ENCODE measurements at places on chromosomes 1 and 21. TPM values are rescaled to one million over a fixed set of nuclear protein-coding genes. Genes with fewer than 3 reads are reported as not detected.

PADI2 gene
- total RNA-seq: 21.3 TPM

DNA sequence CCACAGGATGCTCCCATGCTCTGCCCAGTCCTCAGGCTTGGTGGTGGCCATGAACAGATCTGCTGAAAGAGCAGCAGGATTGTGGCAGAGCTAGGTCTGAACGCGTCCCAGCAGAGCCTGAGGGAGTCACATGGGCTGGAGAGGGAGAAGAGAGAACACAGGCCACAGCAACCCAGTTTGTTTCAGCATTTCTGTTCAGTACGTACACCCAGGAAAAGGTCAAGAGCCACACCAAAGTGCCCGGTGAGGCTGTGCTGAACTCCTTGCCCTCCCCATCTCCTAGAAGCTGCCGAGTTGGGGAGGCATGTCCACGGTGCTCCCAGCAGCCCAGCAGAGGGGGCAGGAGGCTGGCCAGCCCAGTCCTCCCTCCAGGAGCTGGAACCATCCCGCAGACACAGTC lies 5.5 kb downstream of the PKP1 start:
- no peak for DNase-seq

DNA sequence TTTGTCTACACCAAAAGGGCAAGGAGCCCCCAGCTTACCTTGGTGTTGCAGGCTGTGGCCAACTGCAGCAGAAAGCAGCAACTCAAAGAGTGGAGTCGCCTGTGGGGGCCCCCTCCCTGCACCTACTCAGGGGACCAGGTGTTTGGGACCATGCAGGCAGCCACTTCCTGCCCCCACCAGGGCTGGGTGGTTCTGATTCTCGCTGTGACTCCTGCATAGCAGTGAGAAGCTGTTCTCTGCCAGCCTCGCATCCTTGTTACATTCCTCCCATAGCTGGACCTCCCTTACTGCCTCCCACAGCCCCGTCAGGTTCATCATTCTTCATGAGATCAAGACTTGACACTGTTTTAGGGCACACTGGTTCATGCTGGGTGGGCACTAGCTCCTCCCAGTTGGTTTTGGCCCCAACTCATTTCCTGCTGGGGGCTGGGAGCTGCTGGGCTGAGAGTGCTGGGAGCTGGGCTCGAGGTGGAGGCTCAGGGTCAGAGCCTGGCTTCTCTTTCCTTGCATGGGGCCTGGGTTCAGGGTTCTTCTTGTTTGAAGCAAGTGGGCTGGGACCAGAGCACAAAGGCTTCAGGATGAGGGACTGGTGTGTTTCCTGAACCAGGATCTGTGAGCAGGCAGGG lies 146.9 kb upstream of the C1orf174 start:
- peak; percentile 67 for DNase-seq

DNA sequence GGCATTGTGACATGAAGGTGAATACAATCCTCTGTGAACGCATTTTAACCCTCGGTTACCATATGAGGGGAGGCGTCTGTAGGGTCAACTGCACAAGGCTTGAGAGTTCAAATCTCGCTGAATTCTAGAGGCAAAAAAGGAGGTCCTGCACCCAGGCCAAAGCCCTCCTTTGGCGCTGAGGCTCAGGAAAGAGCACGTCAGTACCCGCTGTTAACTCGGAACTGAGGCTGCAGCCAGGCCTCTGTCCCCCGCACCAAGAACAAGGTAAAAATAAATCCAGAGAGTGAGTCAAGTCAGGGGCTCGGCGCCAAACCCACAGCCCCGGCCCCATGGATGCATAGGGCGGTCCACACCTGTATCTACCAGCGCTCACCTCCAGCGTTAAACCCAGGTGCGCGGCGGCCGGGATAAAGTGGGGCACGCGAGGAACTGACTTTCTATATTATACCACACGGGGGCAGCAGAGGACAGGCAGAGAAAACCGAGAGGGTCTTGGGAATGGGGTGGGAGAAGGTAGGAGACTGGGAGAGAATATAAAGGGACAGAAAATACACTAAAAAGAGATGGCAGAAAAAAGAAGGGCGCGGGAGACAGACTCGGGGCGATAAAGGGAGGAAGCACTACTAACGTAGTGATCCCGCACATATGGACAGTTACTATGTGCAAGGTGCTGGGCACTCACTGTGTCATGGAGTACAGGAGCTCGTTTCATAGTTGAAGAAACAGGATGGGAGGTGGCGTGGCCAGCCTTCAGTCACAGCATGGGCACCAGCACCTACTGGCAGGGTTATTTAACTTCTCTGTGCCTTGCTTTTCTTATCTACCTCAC lies 54.9 kb downstream of the DMRTA2 start:
- DNase-seq: no peak

RGS16 gene
- 0.37 TPM for total RNA-seq

GRCh38 chr21:41752231-41752681 lies 14.6 kb downstream of the RIPK4 start:
- DNase-seq: no peak

DCDC2B gene
- not detected for total RNA-seq

- DNase-seq: no peak
These were observed 33.1 kb upstream of the COL6A2 start for GRCh38 chr21:46064870-46065214.

OR2T29 gene
- not detected for total RNA-seq

CD58 gene
- total RNA-seq: 30.2 TPM

- no peak for DNase-seq
These were observed 36.0 kb upstream of the SLC35F3 start for GRCh38 chr1:233868461-233868860.

OR2L2 gene
- not detected for total RNA-seq

- DNase-seq: no peak
These were observed 8.2 kb downstream of the LSS start for GRCh38 chr21:46220275-46220810.

THBS3 gene
- 16.0 TPM for total RNA-seq

ITLN1 gene
- not detected for total RNA-seq

LCE3C gene
- not detected for total RNA-seq

DNA sequence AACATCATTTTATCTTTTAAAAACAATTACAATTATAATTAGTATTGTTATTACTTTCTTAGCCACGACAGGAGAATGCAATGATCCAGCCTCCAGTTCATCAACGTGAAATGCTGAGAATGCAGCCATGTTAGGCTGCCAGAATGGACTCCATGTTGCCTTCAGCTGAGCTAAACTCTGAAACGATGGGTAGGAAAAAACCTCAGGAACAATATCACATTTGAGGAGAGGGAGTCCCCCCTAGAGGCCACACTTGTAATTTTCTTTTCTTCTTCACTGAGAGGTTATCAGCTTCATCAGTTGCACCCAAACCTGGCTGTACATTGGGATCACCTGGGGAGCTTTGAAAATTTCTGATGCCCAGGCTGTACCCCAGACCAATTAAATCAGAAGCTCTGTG lies 34.6 kb upstream of the DNAH14 start:
- no peak for DNase-seq

DNA sequence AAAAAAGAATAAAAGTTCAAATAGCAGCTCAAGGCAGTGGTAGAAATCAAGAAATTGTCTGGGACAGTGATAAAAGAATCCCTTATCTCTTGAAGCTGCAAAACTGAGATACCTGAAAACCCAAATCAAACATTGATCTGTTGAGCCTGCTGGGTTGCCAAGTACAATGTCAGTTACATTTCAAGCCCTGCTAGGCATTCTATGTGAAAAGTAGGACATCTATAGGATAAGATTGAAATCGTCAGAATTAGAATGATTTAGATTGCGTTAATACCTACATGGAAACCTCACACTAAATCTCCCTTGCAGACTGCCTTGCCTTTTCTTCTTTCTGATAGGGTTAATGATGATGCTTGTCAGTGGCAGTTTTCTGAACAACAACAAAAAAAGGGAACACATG lies 1684.4 kb upstream of the B3GALT2 start:
- no peak for DNase-seq

DNA sequence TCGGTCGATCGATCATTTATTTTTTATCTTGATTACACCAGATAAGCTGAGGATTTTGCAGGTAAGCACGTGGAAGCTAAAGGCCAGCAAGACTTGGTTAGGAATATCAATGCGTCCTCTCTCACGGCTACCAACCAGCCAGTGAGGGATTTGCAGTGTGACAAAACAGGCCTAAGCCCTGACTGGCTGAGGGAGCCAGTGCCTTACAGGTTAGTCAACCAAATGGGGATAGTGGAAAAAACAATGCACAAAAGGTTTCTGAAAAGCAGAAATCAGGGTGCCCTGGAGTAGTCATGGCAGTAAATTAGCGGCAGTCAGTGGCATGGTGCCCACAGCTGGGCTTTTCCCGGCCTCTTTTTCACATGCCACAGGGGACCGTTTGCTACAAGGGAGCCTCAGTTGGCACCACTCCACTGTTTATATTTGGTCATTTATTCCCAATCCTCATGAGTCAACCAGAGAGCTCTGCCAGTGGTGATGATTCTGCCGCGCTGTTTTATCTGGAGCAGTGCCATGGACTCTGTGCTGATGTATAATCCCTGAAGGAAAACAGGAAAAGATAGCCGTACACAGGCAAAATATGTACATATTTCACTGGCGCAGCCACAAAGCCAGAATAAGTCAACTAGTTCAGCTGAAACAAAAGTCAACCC lies 167.6 kb downstream of the RHOU start:
- peak; percentile 96 for DNase-seq

All from lower leg skin (tissue), 4 donors.